Nucleus accumbens (tissue), 56 donors: ENCODE measurements at places on chromosomes 16 and 17.

DNA sequence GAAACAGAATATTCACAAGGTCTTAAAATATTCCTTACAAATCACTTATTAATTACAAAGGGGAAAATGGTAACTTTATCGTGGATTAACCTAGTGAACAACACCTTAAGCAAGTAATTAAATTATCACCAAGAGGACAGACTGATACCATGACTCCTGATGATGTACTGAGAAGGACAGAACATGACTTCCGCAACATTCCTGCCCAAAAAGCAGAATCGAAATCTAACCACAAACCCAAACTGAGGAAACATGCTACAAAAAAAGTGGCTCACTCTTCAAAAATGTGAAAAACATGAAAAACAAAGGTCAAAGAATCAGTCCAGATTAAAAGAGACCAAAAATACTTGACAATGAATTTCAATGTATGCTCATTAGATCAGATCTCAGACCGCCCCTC is 151.5 kb downstream of the AATF start:
- DNase-seq: no peak

GRCh38 chr16:77331043-77331442 is 103.8 kb downstream of the ADAMTS18 start:
- DNase-seq: no peak

- DNase-seq: peak; percentile 38
Observed at GRCh38 chr16:88561485-88562359, 8.5 kb upstream of the ZC3H18 start.

DNA sequence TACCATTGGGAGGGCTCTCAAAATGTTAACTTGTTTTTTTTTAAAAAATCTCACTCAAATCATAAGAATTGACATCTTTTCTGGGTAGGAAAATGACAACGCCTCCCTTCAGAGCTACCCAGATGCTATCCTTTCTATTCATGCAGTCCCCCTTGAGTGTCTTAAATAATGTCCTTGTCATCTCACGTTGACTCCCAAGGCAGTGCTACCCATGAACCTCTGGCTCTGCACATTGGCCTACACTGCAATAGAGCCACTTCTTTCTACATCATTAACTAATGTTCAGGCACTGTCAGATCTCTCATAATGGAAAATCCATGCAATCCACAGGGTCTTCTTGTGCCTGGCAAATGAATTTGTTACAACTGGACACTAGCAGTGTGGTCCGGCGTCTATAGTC is 569.8 kb upstream of the ZFHX3 start:
- DNase-seq: no peak

GRCh38 chr16:48558371-48558841 is 51.6 kb downstream of the N4BP1 start:
- no peak for DNase-seq

DNA sequence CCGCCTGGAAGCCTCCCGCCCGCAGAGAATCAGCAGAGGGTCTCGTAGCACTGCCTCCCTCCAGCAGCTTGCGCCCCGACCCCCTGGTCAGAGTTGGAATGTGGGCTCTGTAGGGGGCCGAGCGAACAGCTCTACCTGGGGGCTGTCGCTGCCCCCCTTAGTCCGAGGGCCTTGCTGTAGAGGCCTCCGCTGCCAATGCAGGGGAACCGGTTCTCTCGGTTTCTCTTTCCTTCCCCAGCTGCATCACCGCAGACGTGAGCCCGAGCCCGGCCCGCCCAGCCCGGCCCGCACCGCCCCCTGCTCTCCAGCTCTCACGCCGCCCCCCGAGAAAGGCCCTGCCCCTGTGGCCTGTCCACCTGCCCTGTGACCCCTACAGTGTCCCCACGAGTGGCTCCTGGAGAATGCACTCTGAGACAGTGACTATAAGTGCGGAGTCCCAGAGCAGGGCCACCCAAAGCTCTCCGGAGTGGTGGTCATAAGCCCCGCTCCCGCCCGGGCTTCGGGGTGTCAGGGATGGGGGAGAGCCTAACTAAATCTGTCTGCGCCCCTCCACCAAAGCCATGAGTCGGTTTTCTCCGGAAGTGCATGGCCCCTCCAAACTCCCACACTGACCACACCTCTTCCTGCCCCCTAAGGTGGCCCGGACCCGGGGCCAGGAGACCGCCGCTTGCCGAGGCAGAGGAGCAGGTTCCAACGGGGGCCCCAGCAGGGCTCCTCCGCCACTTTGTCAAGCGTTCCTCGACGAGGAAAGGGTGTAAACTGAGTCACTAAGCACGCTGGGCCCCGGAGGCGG is 1.7 kb downstream of the ARHGAP27 start:
- no peak for DNase-seq

DNA sequence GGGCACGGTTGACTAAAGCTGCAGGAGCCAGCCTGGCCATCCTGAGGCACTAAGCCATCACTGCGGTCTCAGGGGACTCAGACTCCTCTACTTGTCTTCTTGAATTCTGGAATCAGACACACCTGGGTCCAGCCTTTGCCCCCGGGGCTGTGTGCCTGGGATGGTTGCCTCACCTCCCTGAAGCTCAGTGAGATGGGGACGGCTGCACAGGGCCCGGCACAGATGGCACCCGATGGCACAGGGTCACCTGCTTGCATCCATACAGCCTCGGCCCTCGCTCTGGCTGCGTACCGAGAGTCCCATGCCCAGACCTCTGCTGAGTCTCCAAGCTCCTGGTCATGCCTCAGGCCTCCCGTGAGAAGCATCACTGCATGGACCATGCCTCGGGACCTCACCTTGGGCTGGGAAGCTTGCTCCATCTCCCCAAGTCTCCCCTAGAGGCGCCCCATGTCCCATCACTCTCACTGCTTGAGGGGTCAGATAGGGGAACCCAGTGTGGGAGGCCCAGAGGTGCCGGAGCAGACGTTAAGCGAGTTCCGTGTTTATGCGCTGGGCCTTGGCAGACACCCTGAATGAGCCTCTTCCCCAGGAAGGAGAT is 316.3 kb downstream of the SEC14L1 start:
- no peak for DNase-seq

- no peak for DNase-seq
Observed at GRCh38 chr16:2206780-2207433, 1.7 kb downstream of the MLST8 start.

DNA sequence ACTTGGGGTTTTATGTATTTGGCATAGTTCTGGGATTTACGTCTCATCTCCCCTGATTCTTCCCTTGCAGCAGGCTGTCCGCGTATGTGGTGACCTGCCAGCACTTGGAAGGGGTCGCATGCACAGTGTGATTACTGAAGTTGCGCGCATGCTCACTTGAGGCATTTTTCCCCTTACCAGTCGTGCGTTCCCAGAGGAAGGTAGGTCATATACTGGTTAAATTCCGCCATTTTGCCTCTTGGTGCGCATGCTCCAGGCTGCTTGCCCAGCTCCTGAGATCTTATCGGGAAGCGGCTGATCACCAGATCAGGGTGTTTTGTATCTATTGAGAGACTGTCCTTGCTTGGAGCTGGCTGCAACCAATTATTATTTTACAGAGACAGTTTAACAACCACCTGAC is 56.5 kb upstream of the TEX2 start:
- no peak for DNase-seq

DNA sequence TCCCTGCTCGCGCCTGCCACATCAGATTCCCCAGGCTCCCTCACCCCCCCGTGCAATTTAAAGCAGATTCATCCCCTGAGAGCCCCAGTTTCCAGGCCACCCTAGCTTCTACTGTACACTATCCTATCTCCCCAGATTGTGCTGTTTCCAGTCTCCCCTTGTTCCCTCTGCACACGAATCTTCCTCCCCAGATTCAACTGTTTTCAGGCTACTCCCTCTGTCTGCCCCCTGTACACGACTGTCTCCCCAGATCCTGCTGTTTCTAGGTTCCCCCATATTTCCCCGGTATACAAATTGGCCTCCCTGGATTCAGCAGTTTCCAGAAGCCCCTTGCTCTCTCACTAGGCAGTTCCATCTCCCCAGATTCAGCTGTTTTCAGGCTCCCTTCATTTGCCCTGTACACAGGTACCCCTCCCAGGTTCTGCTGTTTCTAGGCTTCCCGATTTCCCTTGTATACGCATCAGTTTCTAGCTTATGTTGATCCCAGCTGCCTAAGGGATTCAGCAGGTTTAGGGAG is 22.9 kb downstream of the COPZ2 start:
- DNase-seq: no peak
